ENCODE measurements at places on chromosomes 1 and 21. TPM values are rescaled to one million over a fixed set of nuclear protein-coding genes. Genes with fewer than 3 reads are reported as not detected.

- peak; percentile 42 for DNase-seq
Measured at GRCh38 chr1:100353071-100353801, 930 bp downstream of the CDC14A start.

- DNase-seq: no peak
Measured at GRCh38 chr1:231313661-231314060, 24.0 kb downstream of the EXOC8 start.

GRCh38 chr21:35352066-35352770, 303.1 kb upstream of the RUNX1 start:
- DNase-seq: no peak

DNA sequence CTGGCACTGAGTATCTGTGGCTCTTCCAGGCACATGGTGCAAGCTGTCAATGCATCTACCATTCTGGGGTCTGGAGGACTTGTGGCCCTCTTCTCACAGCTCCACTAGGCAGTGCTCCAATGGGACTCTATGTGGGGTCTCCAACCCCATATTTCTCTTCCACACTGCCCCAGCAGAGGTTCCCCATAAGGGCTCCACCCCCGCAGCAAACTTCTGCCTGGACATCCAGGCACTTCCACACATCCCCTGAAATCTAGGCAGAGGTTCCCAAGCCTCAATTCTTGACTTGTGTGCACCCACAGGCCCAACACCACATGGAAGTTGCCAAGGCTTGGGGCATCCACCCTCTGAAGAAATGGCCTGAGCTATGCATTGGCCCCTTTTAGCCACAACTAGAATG, 18.8 kb downstream of the ODF2L start:
- DNase-seq: no peak

- DNase-seq: no peak
Measured at GRCh38 chr1:156863631-156864030, 3.0 kb downstream of the NTRK1 start.

- DNase-seq: no peak
Measured at GRCh38 chr1:63828322-63829044, 54.7 kb downstream of the ROR1 start.

DNA sequence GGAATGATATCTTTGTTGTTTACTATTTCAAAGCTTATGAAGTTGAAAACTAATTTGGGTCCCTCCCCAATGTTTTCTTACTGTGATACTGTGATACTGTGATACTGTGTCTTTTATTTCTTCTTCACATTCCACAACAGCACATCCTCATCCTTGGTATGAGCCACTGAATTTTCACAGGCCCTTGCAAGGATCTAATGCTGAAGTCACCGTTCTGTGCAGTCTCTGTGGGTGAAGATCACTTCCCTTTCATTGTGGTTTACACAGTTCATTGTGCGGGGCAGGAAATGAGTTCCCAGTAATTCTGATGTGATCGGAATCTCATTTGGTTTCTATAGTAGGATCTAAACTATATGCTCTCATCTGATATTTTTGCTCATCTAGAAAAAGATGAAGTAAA, 32.1 kb upstream of the PAXBP1 start:
- DNase-seq: no peak

DNA sequence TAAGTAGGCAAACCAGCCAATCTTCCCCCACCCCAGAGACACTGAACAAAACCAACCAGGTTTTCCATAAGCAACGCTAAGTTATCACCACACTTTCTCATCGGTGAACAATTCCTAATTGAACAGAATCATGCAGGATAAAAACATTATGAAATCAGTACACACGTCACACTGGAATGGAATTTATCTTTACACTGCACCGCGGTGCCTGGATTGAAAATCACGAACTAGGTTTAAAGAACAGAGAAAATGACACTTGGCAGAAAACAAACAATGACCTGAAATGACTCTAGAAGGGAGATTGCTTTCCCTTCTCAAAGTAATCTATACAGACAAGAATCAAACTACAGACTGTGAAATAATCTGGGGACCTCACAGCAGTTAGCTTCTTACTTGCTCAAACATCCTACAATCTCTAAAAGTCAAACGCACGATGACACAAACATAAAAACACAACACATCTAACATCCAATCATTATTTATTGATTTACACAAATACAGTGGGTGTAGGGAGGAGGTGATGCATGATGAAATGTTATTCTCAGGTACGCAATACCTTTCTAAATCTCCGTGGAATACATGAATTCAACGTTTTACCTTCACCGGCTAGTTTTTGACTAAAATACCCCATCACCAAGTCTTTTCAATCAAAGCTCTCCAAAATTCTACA, 1.9 kb downstream of the EIF4G3 start:
- DNase-seq: no peak

DNA sequence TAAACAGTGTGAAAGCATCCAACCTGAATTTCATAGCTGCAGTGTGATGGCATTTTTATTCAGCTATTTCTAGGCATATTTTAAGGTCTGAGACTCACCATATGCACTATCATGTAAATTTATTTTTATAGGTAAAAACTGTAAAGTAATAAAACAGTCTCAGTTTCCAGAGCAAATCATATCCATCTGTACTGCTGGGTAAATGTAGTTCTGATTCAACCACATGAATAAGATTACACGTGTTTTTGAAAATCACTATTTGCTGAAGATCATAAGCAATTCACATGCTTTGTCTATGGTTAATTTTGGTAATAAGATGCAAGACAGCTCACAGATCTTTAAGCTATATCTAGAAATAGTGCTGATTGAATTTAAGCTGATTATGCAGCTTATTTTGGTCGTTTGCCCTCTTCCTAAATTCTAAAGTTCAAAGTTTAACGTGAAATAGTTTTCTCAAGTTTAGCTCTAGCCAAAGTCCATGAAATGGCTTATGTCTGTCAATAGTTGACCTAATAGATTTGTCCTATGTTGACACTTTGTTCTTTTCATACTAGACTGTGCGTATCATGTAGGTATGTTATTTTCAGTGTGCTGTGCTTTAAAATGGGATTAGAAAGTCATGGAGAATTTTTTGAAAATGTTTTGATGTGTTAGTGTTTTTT, 489.0 kb downstream of the USP25 start:
- no peak for DNase-seq

DNA sequence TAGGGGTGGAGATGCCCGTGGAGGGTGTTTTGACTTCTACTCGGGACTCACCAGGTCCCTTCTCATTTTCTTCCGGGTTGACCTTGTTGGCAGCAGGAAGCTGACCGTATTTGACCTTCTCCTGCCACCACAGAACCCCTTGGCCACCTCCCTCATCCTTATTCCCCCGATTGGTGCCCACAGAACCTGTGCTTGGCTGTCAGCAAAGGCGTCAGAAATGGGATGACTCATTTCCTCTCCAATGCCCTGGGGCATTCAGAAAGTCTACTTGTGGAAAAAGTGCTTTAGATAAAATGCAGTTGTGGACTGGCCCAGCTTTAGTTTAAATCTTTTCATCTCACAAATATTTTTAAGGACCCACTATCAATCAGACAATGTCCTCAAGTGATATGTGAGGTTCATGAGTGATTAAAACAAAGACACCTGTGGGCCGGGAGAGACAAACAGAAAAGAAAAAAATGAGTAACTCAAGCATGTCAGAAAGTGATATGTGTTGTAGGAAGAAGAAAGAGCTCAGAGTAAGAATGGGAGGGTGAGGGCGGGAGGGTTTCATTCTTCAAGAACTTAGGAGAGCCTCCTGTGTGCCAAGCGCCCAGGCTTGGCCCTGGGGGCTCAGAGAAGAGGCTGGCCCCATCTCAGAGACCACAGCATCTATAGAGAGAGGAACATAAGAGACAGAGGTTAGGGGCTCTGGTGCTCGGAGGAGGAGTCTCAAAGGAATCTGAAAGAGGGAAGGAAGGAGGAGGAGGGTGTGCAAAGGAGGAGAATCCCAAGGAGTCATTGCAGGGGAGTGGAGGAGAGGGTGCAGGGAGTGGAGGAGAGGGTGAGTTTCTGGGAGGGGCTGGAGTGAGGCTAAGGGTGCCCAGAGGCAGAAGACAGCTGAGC, 221.6 kb upstream of the VAMP3 start:
- peak; percentile 20 for DNase-seq

DNA sequence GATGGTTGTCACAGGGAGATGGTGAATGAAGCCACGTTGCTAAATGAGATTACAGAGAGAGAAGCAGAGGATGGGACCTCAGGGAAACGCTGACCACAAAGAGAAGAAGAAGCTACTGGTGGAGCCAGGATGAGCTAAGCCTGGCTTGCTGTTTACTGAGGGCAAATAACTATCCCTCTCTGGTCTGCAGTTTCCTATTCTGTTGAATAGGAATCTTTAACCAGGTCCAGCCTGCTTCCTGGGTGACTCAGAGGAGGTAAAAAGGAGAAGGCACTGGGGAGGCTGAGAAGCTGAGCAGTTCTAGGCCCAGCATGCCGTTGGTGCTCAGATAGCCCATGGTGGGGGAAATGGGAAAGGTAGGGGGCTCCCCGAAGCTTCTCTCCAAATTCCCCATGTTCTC, 29.6 kb downstream of the DMBX1 start:
- no peak for DNase-seq

DNA sequence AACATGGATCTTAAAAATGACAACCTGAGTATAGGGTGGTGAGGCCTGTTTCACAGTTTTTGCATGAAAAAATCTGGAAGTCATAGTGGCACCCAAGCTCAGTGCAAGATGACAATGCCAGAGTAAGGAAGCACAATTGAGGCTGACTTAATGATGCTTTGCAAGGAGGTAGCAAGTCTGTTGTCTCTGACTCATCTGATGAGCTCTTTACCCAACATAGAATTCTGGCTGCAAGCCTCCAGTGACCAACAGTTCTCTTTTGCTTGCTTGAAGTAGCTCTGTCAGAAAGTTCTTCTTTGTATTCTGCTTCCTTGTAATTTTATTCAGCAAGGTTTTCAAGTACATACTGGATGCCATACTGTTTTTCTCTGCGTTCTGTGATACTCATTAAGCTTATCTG, 117.1 kb downstream of the FOXD2 start:
- no peak for DNase-seq

- DNase-seq: no peak
Measured at GRCh38 chr1:17192394-17193221, 12.3 kb upstream of the PADI1 start.

DNA sequence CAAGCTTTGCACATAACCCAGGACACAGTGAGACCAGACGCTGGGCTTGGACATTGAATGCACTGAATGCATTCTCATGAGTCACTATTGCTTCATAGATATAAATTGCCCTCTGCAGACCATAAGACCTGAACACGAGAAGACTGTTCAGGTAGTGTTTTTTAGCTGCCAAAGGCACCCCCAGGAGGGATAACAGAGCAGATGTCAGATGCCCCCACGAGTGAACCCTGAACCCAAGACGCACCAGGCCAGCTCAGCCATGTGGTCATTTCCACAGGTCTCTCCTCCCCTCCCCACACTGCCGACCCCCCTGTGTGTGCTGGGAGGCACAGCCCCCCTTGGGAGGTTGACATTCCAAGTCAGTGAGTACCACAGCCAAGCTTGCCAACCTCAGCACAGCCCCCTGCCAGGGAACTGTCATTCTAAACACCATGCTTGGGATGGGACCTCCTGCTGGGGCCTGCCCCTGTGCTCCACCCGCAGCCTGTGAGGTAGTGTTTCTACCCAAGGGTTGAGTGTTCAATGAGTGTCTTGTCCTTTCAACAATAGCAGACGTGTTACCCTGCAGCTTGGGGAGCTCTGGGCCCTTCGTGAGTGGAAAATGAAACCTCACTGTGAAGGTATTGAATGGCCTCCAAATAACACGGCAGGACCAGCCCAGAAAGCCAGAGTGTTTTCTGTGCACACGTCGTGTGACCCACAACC, 68.2 kb downstream of the PSMG1 start:
- DNase-seq: peak; percentile 15

- no peak for DNase-seq
Measured at GRCh38 chr1:119964673-119965363, 68.5 kb upstream of the ADAM30 start.

GRCh38 chr21:44326716-44327602, 12.2 kb downstream of the CFAP410 start:
- DNase-seq: no peak

GRCh38 chr1:218474128-218474527, 129.0 kb downstream of the TGFB2 start:
- no peak for DNase-seq

- no peak for DNase-seq
Measured at GRCh38 chr21:41373763-41374162, 11.9 kb downstream of the MX2 start.

DNA sequence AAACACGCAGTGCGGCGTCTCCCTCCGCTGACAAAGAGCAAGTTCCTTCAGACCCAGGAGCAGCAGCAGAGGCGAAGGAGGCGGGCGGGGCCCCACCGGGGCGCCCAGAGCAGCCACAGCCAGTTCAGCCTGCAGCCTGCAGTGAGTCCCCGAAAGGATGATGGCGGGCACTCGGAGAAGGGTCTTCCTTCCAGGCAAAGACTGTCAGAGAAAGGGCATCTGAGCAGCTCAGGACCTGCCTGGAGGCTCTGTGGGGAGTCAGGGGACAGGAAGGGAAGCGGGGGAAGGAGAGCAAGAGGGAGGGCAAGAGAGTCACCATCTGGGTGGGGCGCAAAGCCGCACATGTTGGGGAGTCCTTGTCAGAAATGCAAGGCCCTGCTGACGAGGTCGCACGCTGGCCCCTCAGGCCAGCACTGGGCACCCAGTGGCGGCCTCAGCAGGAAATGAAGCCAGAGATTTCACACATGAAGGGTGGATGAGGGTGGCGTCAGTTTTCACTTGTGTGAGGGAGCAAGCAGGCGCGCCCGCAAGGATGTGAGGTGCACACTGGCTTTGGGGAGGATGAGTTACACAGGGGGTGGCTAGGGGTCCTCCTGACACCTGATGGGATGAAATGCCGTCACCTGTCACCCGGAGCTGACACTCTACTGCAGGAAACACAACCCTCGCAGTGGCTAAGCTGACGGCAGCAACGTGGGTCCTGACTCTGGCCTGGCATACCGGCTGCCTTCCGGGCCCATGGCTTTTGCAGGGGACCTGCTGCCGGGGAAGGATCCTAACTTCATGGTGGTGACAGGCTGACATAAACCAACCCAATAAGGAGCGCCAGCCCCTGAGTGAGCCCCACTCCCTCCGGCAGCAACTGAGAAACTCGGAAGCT, 6.6 kb downstream of the LRRC47 start:
- no peak for DNase-seq

DNA sequence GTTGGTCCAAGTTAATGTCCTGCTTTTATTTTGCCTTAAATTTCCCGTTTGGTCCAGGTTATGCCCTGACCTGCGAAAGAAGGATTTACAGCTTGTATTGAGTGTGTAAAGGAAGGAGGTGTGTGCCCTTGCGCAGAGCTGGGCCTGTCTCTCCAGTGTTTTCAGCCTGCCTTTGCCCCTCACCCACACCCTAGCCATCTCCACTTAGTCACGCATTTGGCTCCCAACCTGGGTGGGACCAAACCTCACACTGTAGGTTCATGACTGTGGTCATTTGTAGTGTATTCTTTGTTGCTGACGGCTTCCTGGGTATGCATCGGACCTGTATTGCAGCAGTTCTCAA, 572 bp upstream of the SRSF10 start:
- peak; percentile 28 for DNase-seq

GRCh38 chr21:33058957-33059356, 11.0 kb upstream of the OLIG1 start:
- DNase-seq: no peak

The CDC73 gene
- total RNA-seq: 42.8 TPM

The ALDH4A1 gene
- total RNA-seq: 23.4 TPM

The COL8A2 gene
- total RNA-seq: 3.8 TPM

The MTARC2 gene
- 32.7 TPM for total RNA-seq

The ANXA9 gene
- total RNA-seq: 0.15 TPM

The TNNT2 gene
- 4,860 TPM for total RNA-seq

The OR2T29 gene
- not detected for total RNA-seq

The PRELP gene
- total RNA-seq: 71.7 TPM

The RPL22 gene
- 264 TPM for total RNA-seq

The PTPN7 gene
- 1.9 TPM for total RNA-seq

The SFN gene
- 0.18 TPM for total RNA-seq

The CADM3 gene
- 15.3 TPM for total RNA-seq

The OLFML2B gene
- total RNA-seq: 5.8 TPM
